Stimulated activated CD4-positive, alpha-beta T cell treated with anti-CD3 and anti-CD28 coated beads, Interleukin-1b, Interleukin-23, amount 100 ng/mL, for 1 hour (primary cell): ENCODE measurements at places on chromosomes 4 and X.

GRCh38 chrX:9861711-9862110 is 75.5 kb downstream of the SHROOM2 start:
- DNase-seq: no peak

DNA sequence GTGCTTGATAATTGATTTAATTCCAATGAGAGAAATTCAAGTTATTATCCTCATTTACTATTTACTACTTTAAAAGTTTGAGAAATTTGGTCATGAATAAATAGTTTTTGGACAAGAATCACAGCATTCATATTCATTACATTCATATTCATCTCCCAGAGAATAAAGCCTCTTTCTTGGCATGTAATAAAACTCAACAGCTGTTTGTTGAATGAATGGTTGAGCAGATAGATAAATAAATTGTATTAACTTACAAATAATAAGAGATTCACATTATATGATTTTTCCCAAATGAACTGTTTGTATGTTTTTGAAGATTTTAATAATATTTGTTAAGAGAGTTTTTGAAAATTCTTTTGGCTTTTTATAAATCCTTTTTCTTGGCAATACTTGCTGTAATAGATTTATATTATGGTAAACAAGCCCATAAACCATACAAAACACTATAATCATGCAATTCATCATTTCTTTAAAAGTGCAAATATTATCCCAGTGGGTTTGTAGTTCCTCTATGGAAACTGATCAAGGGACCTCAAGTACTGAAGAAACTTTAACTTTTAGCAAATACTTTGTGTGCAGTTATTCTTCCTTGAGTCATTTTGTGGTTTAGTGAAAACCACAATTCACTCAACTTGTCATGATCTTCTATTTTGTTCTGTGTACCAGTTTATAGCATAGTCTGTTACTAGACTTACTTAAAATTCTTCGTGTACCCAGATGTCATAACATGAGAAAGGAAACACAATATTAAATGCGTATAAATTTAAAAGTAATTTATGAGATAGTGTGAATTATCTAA is 371.8 kb downstream of the ADGRL3 start:
- DNase-seq: no peak

DNA sequence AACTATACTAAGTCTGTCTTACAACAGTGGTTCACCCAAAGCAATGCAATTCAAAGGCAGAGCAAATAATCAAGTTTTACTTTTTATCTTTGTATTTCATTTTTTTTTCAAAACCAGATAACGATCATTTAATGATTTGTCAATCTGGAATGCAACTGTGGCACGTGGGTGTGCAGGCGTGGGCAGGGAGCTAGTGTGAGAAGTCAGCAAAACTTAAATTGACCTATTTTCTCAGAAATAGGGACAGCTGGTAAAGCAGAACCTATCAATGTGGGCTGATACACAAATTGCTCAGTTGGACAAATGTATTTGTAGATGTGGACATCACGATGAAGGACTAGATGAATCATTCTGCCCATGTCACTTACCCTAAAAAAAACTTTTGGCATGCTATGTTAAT is 105.6 kb downstream of the CBLL2 start:
- no peak for DNase-seq

GRCh38 chrX:130330146-130330545 is 9.6 kb upstream of the SLC25A14 start:
- no peak for DNase-seq

DNA sequence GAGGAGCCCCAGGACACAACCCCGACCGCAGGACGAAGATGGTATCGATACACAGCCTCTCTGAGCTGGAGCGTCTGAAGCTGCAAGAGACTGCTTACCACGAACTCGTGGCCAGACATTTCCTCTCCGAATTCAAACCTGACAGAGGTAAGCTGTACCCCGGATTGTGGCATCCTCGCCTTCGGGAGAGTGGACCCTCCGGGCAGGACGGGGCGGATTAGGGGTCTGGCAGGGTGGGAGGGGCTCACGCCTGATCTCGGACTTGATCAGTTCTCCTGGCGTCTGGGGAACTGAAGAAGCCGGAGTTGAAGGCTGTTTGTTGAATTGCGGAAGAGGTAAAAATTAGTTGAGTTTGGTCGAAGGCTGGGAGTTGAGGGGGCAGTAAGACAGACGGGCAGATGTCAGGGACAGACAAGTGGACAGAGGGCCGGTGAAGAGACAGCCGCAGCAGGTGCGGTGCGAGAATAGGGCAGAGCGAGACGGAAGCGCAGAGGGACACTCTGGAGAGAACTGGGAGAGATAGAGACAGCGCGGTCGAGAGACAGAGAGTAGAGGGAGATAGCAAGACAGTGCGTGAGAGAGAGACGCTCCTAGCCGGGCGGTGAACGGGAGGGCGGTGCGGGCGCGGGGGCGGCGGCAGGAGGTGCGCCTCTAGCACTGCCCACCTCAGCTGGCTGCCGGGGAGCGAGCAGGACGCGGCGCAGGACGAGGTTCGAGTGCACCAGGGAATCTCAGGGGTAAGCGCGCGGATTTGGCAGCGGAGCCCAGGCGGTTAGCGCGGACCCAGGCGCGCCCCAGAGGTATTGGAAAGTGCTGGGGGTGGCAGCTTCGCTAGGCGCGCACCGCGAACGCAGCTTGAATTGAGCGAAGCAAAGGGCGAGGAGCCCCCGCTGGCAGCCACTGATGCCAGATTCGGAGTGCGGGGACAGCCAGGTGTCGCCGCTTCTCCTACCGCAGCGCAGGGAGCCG is 23.9 kb downstream of the ARHGAP36 start:
- DNase-seq: no peak
